ENCODE measurements at places on chromosomes 2 and 18.

GRCh38 chr2:19349911-19350677 is 8.3 kb downstream of the OSR1 start:
- DNase-seq: no peak

- DNase-seq: no peak
These were observed 11.7 kb upstream of the ACTR2 start for GRCh38 chr2:65215946-65216345.

- DNase-seq: no peak
These were observed 439.2 kb upstream of the REG3G start for GRCh38 chr2:78586316-78586715.

- no peak for DNase-seq
These were observed 219.1 kb downstream of the ZRANB3 start for GRCh38 chr2:135311962-135312361.

- no peak for DNase-seq
These were observed 867.4 kb downstream of the DSC3 start for GRCh38 chr18:30175061-30175574.

- DNase-seq: no peak
These were observed 171.9 kb downstream of the KLHL29 start for GRCh38 chr2:23556929-23557328.

DNA sequence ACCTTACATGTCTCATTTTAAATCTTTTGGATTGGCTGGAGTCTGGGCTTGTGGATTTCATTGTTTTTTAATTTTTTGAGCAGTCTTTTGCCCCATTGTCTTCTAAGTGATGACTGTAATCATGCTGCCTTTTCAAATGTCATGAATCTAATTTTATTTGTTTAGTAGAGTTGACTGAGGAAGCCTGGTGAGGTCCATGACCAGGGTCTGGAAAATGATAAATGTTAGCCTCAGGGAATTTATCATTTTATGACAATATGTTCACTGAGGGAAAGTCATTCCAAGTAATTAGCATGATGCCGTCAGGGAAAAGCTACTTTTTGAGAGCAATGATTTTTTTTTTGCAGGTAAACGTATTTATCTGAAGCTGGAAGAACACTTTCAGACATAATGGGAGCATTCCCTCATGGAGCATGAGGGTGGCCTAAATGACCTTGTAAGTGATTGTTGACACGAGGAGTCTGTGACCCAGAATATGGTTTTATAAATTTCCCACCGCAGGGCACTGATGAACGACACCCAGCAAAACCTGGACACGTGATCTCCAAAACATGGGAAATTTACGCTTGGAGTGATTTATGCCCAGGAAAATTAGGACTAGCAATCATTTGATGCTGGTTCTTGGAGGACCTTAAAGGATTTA is 155.3 kb upstream of the NABP1 start:
- no peak for DNase-seq

- no peak for DNase-seq
These were observed 653.0 kb downstream of the CNTNAP5 start for GRCh38 chr2:124678043-124678442.

DNA sequence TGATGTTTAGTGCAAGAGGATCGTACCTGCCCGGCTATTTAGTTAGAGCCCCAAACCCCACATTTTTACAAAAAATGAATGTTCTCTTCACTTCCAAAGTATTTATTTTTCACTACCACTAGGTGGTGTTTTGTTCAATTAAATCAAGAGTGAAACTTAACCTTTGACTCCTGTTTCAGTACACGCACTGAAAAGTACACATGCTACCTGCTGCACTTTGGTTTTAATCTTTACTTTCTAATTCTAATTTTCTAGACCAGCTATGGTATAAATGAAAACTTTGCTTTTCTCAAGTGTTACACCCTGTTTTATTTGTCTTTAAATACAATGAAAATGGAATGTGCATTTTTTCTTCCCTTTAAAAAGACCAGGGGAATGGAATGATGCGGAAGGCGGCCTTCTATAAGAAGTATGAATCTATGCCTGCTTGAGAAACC is 31.4 kb upstream of the CHN1 start:
- peak; percentile 33 for DNase-seq

DNA sequence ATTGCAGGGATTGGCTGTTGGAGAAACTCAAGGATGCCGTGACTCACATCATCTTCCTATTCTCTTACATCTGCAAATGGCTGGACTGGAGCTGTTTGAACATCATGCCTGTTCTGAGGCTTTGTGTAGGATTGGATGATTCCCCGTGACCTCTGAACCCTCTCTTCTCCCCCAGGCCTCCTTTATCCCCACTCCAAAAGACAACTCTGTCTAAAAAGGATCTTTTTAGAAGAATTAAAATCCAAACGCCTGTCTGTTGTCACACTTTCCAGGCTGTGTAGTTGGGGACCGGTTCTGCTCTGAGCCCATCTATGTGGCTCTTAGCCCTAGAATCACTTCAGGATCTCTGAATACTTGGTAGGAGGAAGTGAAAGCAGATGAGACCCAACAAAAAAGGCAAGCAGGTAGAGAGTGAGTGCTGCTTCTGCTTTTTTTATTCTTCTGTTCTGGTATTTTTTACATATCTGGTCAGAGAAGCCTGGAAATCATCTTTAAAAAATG is 565 bp downstream of the SP140 start:
- DNase-seq: no peak

- peak; percentile 6 for DNase-seq
These were observed 148.0 kb upstream of the ALPP start for GRCh38 chr2:232230560-232230959.

DNA sequence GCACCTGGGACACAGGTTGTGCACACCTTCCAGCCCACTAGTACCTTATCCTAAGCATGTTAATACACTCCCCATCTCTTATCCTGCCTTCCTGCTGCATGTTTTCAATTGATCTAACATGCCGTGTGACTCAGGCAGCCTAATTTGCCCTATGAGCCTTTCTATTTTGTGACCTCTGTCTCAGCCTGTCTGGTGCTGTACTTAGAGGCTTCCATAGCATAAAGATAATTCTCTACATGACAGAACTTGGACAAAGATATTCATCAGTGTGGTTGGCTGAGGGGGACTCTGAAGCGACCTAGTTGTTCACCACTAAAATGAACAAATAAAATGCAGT is 8.6 kb upstream of the TMEM37 start:
- DNase-seq: no peak

- DNase-seq: no peak
These were observed at the start of gene AFF3 for GRCh38 chr2:100142393-100142792. Gene AFF3 (minus strand): TSS chr2:100142590. CDS start chr2:100104454, 38,136 bp downstream.

- no peak for DNase-seq
These were observed 8.9 kb downstream of the DSC2 start for GRCh38 chr18:31093294-31093693.

- DNase-seq: no peak
These were observed 97.8 kb downstream of the KYNU start for GRCh38 chr2:142975239-142975638.

DNA sequence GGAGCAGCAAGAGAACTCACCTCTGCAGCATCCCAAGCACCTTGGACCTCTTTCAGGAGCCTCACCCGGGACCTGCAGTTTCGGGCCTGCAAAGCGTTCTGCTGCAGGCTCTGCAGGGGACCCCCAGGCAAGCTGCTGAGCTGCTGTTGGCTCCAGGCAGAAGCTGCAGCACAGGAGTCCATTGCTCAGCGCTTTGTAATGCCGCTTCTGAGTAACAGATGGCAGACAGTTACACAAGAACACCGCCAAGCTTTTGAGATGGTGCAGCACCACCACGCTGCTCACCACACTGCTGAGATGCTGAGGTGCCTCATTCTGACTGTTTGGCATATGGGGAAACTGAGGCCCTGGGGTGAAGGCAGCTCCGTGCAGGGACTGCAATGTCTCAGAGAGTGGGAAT is 1.9 kb upstream of the GALNT14 start:
- DNase-seq: peak; percentile 26

- DNase-seq: no peak
These were observed 61.8 kb upstream of the SLC66A3 start for GRCh38 chr2:11093467-11093866.

DNA sequence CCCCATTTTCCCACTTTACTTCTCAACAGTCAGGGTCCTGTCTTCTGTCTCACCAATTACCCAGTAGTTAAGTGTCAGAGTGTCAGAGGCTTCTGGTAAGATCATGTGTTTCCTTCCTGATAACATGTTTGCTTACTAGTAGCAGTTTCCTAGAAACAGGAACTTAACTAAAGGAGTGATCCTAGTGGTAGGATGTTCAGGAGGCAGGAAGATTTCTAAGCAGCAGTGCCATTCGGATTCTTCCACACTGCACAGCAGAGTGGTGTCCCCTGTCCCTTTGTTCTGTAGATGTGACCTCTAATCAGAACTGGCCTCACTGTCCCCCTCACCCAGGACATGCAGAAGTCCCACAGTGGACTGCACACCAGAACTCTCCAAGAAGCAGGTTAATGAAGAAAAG is 221.8 kb upstream of the OSR1 start:
- no peak for DNase-seq

DNA sequence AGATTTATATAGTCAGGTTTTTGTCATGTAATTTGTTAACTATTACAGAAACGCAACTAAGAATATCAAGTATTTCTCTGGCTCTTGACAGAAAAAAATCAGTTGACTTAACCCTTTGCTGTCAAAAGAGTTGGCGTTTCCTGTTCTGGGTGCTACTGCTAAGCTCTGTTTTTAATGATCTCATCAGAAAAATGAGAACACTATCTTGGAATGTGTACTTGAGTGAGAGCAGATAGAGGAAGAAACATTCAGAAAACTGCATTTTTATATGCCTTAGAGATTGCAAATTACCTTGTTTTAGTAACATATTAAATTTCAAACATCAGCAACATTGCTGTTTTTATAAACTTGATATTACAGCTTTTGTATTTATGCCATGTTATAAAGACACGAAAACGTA is 297.9 kb downstream of the RDH14 start:
- DNase-seq: peak; percentile 45

GRCh38 chr2:17337507-17337906 is 180.7 kb downstream of the RAD51AP2 start:
- DNase-seq: no peak

DNA sequence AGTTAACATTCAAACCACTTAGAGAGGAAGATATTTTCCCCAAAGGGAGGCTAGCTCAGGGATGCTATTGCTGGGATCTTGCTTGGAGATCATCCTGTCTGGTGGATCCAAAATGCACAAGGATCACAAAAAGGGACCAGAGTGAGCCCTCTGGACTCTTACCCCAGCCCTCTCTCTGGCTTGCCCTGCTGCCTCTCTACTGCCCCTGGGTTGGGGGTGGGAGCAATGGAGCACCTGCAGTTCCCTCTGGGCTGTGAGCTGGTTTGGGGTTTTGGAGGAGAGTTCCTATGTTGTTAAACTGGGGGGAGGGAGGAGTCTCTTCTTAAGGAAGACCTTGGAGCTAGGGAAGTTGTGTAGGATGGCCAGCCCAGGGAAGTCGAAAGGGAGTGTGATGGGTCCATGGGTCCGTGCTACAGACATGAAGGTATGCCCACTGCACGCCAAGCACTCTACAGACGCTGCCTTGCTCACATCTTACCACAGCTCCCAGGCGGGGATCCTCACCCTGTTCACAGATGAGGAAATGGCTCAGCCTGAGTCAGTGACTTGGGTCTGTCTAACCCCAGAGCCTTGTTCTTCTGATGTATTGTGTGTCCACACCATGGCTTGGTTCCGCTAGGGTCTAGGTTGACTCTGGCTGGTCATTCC is 3.8 kb downstream of the LBH start:
- peak; percentile 43 for DNase-seq

GRCh38 chr18:42281124-42281523 is 326.1 kb downstream of the PIK3C3 start:
- no peak for DNase-seq

GRCh38 chr18:37689841-37690240 is 124.2 kb upstream of the CELF4 start:
- DNase-seq: no peak

All from fibroblast of skin of back (primary cell).